ENCODE measurements at places on chromosomes 12 and 14.

DNA sequence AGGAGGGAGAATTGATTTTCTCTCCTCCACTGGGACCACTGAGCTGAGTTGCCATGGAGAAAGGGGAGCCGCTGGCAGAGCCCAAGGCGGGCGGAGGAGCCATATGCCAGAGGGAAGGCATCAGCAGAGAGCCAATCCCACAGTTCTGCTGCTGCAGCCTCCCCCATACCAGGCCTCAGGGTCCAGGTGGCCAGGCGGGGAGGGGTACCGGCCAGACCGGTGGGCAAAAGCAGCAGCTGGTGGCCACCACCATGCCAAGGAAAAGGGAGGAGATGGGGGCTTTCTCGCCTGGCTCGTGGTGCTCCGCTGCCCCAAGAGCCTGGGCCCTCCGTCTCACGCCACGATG is 72.8 kb downstream of the PITPNM2 start:
- DNase-seq = no peak

DNA sequence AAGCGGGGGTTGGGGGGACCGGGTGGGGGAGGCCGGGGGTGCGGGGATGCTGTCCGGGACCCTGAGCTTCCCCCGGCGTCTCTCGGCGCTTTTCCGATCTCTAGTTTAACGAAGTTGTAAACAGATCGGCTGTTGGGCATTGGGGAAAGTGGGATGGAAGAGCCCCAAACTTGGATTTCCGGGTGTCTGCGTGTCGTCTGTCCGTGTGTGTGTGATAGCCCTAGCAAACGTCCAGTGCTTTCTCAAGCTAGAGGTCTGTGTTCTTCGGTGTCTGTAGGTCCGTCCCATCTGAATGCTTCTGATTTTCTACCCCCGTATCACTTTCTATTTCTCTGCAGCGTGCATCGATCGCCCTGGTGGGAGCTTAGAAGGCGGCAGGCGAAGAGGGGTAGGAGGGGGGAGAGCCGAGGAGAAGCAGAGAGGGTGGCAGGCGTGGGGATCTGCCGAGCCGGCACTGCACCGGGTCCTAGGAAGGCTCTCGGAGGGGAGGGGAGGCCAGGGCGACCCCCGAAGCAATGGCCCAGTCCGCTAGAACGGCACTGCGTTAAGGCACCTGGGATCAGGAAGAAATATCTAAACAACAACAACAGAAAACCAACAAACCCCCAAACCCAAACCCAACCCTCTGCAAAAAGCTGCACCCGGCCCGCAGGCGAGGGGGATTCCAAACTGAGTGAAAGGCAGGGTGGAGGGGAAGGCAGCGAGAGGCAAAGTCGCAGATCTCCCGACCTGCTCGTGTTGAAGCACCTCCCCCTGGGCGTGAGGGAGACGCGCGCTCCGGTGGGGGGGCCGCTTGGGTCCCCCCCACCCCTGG is 1.0 kb downstream of the KCNA1 start:
- no peak for DNase-seq

DNA sequence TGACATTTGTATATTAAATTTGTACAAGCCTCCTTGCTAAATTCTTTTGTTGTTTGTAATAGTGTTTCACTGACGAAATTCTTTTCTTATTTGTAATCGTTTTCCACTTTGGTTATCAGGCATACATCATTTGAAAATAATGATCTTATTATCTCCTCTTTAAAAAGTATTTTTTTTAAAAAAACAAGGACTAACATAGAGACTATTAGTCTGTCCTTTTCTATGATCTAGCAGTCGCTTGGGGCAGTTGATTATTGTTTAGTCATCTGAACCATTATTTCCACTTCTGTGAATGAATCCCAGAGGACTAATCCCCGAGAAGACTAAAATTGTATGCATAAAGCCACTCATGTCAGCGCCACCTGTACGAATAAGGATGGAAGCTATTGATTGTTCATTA is 11.5 kb downstream of the ADGRD1 start:
- DNase-seq = no peak

DNA sequence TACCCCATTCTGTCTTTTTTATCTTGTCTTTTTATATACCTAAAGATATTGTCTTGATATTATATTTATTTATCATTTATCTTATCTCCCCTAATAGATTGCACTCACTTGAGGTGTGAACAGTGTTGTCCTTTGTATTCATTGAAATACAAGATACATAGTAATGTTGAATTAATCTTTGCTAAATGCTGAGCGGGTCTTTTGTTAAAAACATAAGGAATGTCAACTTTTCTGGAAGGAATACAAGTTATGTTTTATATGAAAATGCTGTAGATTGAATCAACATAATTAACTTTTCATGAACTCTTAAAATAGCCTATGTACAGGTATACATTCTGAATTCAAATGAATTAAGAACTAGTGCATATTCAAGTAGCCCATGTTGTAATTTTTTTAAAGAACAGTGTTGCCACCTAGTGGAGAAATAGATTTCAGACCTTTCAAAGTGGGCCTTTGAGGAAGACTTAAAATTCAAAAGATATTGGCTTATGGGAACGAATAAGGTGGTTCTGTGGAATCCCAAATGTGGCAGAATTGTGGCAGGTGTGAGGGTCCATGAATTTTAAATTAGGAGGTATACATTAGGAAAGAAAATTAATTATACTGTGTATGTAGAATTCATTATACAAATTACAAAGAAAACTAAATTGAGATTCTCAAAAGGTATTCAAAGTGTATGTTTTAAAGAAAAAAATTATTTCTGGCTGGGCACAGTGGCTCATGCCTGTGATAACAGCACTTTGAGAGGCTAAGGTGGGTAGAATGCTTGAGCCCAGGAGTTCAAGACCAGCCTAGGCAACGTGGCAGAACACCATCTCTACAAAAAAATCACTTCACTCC is 19.1 kb downstream of the BBOF1 start:
- DNase-seq = no peak

GRCh38 chr12:66041651-66042363 is 88.7 kb downstream of the LLPH start:
- no peak for DNase-seq

GRCh38 chr12:121668750-121669520 is 519 bp downstream of the MORN3 start:
- peak; percentile 21 for DNase-seq

DNA sequence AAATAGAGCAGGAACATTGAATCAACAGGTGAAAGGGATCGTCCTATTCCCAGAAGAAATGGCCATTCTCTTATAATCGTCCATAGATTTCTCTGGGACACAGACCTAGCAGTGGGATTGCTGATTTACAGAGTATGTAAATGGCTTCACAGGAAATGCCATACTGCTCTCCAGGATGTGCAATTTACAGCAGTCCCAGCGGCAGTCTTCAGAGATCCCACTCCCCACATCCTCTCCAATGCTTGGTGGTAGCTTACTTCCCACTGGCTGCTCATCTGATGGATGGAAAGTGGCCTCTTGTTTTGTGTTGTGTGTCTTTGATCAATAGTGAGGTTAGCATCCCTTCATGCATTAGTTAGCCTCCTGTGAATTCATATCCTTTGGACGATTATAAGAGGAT is 58.1 kb upstream of the PRMT8 start:
- DNase-seq = no peak

DNA sequence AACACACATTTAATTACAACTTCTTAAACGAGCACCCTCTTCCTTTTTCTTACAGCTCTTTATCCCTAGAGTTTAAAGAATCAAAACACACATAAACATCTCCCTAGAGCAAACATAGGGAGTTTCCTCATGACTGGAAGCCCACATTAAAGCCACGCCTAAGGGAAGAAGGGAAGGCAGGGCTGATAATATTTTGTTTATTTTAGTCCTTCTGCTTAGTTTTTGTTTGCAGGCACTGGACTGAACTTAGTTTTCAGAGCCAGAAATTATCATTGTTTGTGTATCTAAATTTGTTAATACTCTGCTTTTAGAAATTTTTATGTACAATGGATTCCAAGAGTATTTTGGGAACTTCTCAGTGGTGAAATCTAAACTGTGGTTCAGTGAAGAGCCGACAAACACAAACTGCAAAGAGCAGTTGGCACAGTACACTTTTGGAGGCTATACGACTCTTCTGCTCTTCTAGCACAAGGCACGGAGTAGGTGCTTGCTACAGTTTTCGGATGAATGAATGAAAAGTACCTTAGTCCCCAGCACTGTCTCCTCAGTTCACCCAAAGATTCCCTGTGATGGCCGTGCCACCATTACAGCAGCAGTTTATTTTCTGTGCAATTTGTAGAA is 17.6 kb upstream of the AMIGO2 start:
- no peak for DNase-seq

DNA sequence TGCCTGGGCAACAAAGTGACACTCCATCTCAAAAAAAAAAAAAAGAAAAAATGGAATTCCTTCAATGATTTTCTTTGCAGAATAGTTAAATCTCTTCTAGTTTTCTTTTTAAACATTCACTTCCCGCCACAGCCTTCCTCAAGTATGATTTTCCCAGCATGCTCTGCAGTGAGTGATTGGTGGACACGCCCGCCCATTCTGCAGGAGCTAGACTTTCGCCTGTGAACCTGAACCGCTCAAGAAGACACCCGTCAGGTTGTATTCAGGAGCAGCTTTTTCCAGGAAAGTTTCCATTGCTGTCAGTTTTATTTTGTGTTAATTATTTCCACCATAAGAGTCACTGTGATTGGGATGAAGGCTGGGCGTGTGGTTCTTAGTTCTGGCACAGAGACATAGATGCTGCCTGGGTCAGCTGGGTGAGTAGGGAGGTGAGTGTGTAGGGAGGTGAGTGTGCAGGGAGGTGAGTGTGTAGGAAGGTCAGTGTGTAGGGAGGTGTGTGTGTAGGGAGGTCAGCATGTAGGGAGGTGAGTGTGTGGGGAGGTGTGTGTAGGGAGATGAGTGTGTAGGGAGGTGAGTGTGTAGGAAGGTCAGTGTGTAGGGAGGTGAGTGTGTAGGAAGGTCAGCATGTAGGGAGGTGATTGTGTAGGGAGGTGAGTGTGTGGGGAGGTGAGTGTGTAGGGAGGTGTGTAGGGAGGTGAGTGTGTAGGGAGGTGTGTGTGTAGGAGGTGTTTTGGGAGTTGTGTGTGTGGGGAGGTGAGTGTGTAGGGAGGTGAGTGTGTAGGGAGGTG is 76.2 kb downstream of the KIF26A start:
- DNase-seq = no peak

GRCh38 chr12:3342051-3342450 is 149.0 kb upstream of the PRMT8 start:
- no peak for DNase-seq

DNA sequence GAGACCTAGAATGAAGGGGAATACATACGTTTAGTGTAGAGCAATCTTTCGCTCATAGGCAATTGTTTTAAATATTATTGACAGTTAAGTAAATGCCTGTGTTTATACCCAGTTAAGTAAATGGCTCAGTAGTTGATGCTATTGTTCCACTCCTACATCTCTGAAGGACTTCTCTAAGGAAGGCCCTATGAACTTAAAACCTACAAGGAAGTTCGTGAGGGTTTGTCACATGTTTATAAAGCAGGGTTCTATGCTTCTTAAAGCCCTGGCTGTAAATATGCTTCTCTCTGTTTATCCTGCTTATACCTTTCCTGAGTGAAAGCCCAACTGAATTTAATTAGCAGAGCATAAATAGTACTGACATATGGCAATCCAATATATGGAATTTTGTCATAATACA is 282.1 kb upstream of the NPAS3 start:
- DNase-seq = no peak

GRCh38 chr12:47223031-47223847 is 143.5 kb upstream of the AMIGO2 start:
- no peak for DNase-seq

DNA sequence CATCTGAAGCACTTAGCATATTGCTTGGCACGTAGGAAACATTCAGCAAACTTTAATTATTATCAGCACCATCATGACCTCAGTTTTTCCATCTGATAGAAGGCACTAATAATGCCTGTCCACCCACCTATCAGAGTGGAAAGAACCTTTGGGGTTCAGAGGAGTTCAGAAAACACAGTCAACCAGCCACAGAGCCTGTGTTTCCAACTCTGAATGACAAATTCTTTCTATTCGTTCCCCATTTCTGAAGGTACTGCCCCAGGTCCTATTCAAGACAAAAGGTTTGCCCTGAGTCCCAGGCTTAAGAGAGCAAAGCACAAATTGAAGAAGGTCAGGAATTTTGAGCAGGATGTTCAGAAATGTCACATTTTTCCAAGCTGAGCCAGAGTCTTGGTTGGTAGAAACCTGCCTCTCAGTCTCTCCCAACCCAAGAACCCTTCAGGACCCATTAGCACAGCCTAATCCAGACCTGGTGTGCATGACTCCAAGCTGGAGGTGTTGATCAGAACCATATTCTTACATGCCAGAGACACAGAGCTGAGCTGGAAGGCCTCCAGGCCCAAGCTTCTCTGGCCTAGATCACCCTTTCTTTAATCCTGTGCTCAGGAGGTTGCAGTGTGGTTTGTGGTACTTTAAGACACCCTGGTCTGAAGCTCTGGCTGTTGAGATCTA is 114.4 kb downstream of the TBX5 start:
- DNase-seq = no peak

- no peak for DNase-seq
Observed at GRCh38 chr12:98618952-98619351, 25.5 kb downstream of the SLC25A3 start.

GRCh38 chr12:77608271-77608824 is 222.3 kb upstream of the NAV3 start:
- DNase-seq = no peak

- DNase-seq = no peak
Observed at GRCh38 chr14:73953731-73954130, 3.6 kb downstream of the COQ6 start.

DNA sequence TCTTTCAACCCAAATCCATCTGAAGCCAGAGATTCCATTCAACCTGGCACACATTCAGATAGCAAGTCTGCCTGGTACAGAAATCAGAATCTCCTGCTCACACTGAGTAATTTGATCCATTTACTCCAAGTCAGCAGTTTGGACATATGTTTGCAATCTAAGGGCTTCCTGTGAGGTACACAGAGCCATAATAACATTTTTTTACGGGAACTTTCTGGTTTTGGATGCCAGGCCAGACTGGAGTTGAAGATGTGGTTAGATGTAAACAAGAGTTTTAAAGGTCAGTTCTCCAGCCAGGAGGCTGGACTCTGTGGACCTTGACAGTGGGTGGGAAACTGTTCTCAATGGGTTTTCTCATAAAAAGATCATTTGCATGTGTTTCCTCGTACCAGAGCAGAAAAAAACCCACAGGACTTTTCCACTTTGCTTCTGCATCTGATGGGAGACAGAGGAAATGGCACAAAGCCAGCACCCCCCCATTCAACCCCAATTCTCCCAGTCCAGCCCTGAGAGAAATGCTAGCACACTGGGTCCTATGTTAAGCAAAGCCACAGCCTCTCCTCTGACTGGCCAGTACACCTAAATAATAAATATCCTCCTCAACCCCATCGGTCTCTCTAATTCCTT is 17.7 kb upstream of the TSPAN11 start:
- no peak for DNase-seq
